ENCODE measurements at places on chromosomes 7 and 10.
A peak's percentile ranks its signal among the peaks of the same experiment; 100 is the strongest.

DNA sequence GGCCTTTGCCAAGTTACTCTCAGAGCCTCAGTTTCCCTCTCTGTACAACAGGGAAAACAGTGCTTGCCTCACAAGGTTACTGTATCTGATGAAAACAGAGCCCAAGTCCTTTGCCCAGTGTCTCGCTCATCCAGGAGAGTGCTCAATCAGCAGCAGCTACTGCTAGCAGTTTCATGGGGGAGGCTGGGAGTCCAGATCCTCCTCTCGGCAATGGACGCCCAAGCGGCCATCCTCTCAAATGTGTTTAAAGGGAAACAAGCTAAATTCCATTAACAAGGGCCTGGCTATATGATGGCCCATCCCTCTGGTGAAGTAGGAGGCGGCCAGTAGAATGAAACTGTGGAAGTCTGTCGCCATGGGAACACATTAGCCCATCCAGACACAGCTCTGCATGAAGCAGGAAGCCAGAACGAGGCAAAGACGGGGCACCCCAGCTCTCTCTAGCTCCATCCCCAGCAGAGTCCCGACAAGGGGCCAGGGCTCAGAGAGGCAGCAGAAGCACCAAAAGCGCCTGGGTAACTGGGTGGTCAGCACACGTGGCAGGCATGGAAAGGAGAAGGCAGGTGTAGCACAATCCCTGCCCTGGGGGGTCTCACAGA lies 35.2 kb downstream of the FAM53B start:
- DNase-seq: no peak

DNA sequence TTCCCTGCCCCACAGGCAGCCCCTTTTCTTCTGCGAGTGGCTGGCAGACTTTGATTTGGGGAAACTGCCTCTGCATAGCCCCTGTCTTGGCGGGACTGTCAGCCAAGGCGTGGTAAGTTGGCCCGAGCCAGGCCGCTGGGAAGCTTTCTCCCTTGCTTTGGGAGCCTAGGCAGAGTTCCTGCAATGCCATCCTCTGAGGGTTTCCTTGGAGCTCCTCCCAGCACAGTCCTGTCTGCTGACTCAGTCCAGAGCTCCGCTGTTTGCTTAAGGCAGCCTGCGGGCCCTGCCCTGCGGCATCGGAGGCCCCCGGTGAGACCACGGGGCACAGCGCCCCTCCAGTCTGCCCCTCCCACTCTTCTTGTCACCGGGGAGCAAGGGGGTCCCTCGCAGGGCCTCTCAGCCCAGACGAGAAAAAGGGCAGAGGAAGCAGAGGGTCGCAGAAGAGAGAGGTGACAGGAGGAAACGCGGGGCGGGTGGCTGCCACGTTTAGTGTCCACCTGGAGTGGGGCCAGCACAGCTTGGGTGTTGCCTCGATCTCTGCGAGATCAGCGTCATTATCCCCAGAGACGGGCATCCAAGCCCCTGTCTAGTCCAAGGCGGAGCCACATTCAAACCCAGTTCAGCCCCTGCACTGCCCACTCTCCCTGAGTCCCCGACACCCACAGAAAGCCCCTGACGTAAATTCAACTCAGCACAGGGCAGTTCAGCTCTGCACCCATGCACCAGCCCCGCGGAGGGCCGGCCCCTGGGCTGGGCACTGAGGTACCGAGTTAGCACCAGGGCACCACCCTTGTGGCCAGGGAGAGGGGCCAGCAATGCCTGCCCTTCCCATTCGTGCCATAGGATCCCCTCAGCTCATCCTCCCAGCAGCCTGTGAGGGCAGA lies 59.0 kb upstream of the CHST15 start:
- DNase-seq: peak; percentile 51

DNA sequence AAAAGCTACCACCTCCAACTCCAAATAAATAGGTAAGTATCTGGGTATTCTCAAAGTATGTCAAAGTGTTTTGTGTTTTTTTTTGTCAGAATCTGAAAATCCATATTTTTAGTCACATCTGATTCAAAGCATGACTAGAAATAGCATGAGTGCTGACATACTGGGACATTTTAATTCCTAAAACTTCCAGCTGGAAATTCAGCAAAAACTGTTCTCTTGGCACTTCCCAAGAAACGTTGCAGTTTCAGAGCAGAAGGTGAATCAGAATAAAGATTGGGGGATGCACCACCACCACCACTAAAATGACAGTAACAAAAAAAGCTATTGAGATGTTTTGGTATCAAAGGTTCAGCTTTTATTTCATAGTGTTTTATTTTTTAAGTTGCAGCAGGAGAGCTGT lies 724.6 kb upstream of the CELF2 start:
- no peak for DNase-seq

GRCh38 chr7:133029463-133029862 lies 52.4 kb downstream of the CHCHD3 start:
- DNase-seq: no peak

- peak; percentile 81 for DNase-seq
These were observed 212.7 kb downstream of the TAX1BP1 start for GRCh38 chr7:27952456-27953285.

GRCh38 chr7:122528879-122529481 lies 169.9 kb downstream of the RNF133 start:
- DNase-seq: peak; percentile 19

DNA sequence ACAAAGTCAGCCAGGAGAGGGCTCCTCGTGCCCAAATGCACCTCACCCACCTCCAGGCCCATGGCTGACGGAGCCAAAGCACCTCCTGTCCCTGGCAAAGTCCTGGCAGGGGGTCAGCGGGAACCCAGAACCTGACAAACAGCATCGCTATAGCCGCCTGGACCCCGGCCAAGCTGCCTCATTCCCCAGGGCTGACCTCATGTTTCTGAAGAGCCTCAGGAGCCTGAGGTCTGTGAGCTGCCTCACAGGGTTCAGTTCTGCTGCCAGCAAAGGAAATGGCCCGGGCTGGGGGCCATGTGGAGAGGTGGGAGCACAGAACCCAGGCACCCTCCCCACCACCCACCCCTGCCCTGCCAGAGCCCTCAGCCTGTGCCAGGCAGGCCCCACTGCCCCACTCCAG lies 4.2 kb upstream of the NANOS1 start:
- DNase-seq: peak; percentile 75

GRCh38 chr7:88300401-88300945 lies 6.2 kb downstream of the STEAP4 start:
- DNase-seq: peak; percentile 5

- peak; percentile 63 for DNase-seq
These were observed 548.9 kb upstream of the AUTS2 start for GRCh38 chr7:69049326-69049725.

DNA sequence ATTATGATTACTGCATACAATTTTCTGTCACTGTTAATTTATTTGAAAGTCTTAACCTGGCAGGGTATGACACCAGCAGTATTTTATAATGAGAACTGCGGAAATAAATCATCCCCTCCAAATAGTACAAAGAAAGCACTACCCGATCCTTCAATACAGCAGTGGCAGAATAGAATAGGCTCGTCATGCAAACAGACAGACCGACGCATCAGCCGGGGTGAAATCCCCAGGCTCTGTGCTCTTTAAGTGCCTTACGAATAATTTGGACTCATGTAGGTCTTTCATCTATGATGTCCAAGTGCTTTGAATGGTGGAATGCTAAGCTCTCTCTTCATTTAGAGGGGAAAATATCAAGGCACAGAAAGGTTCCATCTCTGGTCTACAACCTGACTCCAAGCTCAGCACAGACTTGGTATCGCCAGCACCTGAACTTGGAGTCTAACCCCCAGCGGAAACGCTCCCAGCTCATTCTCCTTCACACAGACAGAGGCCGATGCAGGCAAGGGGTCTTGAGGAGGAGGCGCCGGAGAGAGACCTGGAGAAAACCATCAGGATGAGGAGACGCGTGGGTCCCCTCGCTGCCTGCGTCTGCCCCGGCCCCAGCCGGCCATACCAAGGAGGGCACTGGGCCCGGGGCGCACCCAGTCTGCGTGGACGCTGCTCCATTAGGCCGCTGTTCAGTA lies 568.1 kb upstream of the MKI67 start:
- no peak for DNase-seq

- DNase-seq: no peak
These were observed 612.8 kb downstream of the IPMK start for GRCh38 chr10:57654856-57655255.

- DNase-seq: no peak
These were observed at the start of gene PRSS2 for GRCh38 chr7:142770661-142771352. Gene PRSS2 (plus strand): TSS chr7:142770970. CDS start chr7:142770983, 13 bp downstream.

GRCh38 chr7:25891591-25891990 lies 260.4 kb upstream of the NFE2L3 start:
- no peak for DNase-seq

DNA sequence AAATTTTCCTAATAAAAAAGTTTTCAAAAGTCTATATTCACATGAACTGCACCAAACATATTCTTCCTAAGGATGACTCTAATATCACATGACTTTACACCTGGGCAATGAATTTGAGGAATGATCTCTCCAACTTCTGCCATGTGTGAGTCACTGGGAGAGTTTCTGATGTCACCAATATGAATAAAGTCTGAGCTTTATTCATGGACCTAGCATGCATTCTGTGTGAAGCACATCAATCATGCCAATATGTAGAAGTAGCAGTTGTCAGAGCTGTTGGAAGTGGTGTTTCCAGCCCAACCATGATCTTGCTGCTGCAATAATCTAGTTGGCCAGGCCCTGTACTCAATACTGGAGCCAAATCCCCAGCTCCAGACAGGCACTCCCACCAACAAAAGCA lies 91.7 kb upstream of the IFRD1 start:
- DNase-seq: no peak

GRCh38 chr10:32308027-32308603 lies 38.8 kb downstream of the EPC1 start:
- DNase-seq: no peak

DNA sequence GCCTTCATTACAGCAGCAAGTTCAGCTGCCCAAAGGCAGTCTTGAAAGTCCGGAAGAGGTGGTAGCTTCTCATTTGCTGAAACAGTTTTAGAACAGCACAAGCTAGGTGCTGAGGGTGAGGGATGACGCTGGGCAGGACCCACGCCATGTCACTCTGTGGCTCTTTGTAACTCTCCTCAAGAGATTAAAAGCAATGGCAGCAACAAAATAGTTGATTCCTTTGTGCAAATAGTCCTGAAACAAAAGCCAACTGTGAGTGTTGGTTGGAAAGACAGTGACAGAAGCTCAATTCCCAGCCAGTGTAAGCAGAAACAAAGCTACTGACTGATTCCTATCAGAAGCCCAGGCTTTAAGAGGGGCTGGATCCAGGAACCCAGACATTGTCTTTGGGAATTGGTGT lies 47.6 kb upstream of the AQP1 start:
- no peak for DNase-seq

DNA sequence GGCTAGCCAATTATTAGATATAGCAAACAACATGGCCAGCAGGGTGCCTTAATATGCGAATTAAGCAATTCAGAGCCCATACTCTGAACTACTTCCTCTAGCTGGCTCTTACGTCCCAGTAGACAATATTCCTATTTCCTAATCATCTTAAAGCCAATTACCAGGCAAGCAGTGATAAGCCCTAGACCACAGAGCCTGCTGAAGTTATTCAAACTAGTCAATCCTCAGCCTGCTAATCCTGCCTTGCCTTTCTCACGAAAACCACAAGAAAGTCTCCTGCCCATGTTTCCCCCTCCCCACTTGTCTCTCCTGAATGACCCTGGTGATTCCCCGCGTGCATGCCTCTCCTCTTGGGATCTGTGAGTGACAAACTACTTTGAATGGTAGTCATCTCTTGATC lies 86.8 kb upstream of the CACNA2D1 start:
- peak; percentile 2 for DNase-seq

- DNase-seq: no peak
These were observed 70.1 kb upstream of the EEPD1 start for GRCh38 chr7:36082910-36083309.

- DNase-seq: peak; percentile 72
These were observed at the start of gene MET for GRCh38 chr7:116671681-116672595. Gene MET (plus strand): TSS chr7:116672196. CDS start chr7:116699085, 26,889 bp downstream.

DNA sequence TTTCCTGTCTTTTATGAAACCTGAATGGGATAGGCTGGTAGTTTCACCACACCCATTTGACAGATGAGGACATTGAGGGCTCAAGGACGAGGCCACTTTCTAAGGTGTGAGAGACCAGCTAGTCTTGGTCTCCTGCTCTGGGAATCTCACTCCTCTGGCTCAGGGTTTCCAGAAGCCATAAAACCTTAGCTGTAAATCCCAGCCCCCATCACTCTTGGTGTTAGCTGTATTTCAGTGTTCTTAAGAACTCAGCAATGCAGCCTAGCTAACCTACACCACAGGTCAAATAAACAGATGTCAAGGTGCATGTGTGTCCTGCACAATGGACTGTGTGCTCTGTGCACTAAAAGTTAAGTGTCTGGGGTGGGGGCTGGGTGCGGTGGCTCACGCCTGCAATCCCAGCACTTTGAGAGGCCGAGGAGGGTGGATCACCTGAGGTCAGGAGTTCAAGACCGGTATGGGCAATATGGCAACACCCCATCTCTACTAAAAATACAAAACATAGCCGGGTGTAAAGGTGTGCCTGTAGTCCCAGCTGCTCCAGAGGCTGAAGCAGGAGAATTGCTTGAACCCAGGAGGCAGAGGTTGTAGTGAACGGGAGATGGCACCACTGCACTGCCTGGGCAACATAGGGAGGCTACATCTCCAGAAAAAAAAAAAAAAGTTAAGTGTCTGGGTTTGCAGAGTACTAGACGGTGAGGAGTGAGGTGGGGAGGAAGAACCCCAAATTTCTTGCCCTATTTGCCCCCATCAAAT lies 567 bp upstream of the EPO start:
- DNase-seq: peak; percentile 49

GRCh38 chr10:484441-484924 lies 205.0 kb downstream of the DIP2C start:
- no peak for DNase-seq

DNA sequence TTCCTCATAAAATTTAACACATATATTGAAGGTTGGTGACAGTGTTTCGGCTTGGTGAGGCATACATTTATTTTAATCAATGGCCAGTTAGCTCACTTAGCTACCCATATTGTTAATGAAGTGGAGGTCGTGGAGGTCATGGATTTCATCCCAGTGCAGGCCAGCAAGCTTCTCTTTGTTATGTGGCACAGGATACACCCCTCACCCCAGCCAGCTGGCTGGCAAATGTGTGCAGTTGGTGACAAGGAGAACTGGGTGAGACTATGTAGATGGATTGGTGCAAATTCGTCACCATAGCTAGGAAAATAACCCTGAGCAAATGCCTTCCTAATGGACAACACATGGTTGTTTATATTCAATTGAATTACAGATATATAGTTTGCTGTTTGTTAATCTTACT lies 50.5 kb upstream of the FOXP2 start:
- DNase-seq: peak; percentile 5

- DNase-seq: peak; percentile 37
These were observed 117.1 kb downstream of the FGFR2 start for GRCh38 chr10:121481180-121481579.

GRCh38 chr10:7438196-7438986 lies 27.6 kb upstream of the SFMBT2 start:
- peak; percentile 26 for DNase-seq

DNA sequence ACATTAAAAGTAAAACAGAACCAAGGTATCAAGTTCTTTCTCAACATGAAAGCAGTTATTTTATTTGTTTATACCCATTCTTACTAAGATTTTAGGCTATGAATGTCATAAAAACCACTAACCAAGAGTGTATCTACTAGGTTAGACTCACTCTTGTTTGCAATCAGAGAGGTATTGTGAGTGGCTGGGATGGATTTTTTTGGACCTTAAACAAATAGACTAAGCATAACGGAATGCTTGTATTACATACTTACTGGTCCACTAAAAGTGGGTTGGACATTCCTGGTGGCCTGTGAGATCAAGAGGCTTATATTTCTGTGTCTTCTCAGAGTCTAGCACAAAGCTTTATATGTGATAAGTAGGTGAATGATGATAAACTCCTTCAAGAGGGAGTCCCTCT lies 32.6 kb upstream of the CBLL1 start:
- peak; percentile 29 for DNase-seq
